ENCODE measurements at places on chromosomes 11 and 22. TPM values are rescaled to one million over a fixed set of nuclear protein-coding genes. Genes with fewer than 3 reads are reported as not detected.

- no peak for DNase-seq
These were observed 19.6 kb downstream of the RTN4R start for GRCh38 chr22:20248461-20248978.

- no peak for DNase-seq
These were observed 18.9 kb upstream of the INSC start for GRCh38 chr11:15095736-15096228.

The NUP160 gene
- 4.6 TPM for polyA plus RNA-seq

- no peak for DNase-seq
These were observed 3.8 kb downstream of the COA4 start for GRCh38 chr11:73872749-73873357.

- DNase-seq = no peak
These were observed 3.6 kb upstream of the TBC1D22A start for GRCh38 chr22:46758867-46759290.

Measured in sigmoid colon (tissue), 7 donors.